ENCODE measurements at places on chromosomes 1 and 21. TPM values are rescaled to one million over a fixed set of nuclear protein-coding genes. Genes with fewer than 3 reads are reported as not detected.

Gene MAP10
- total RNA-seq = 2.9 TPM

DNA sequence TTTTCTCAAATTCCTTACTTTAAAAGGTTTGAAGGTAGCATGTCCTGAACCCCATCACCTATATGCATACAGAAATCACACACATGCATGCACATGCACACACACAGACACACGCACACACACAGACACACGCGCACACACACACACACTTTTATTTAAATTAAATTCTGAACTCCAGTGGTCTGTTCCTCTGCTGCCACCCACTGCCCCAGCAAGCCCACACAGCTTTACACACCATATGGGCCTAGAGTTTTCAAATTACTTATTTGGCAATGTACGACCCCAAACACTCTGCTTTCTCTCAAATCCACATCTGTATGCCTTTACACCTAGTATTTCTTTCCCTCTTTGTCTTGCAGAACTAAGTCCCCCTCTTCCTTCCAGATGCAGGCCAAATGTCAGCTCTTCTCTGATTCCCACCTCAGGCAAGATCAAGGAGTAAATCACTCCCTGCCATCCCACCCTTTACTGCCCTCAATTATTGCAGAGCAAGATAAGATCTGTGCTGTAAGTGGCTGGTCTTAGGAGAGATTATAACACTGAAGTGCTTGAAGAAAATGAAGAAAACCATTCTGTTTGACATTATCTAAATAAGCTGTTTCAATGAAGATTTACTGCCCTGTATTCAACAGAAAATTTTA is 429.9 kb upstream of the CXADR start:
- no peak for DNase-seq

Gene PLOD1
- total RNA-seq = 49.3 TPM

Gene EPRS1
- total RNA-seq = 47.9 TPM

- no peak for DNase-seq
These were observed 1.8 kb upstream of the TBX15 start for GRCh38 chr1:118989878-118990378.

DNA sequence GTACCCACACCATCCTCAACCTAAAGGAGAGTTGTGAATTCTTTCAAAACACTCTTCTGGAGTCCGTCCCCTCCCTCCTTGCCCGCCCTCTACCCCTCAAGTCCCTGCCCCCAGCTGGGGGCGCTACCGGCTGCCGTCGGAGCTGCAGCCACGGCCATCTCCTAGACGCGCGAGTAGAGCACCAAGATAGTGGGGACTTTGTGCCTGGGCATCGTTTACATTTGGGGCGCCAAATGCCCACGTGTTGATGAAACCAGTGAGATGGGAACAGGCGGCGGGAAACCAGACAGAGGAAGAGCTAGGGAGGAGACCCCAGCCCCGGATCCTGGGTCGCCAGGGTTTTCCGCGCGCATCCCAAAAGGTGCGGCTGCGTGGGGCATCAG is 638 bp upstream of the OLIG2 start:
- DNase-seq = no peak
